Activated naive CD4-positive, alpha-beta T cell treated with anti-CD3 and anti-CD28 coated beads, Interleukin-2, amount 50 U/mL, for 72 hours (primary cell): ENCODE measurements at places on chromosomes 1 and 21.
A peak's percentile ranks its signal among the peaks of the same experiment; 100 is the strongest.

- no peak for DNase-seq
Observed at GRCh38 chr1:76147917-76148316, 73.4 kb downstream of the ST6GALNAC3 start.

GRCh38 chr1:19336543-19336942, 24.4 kb downstream of the SLC66A1 start:
- peak; percentile 74 for DNase-seq

DNA sequence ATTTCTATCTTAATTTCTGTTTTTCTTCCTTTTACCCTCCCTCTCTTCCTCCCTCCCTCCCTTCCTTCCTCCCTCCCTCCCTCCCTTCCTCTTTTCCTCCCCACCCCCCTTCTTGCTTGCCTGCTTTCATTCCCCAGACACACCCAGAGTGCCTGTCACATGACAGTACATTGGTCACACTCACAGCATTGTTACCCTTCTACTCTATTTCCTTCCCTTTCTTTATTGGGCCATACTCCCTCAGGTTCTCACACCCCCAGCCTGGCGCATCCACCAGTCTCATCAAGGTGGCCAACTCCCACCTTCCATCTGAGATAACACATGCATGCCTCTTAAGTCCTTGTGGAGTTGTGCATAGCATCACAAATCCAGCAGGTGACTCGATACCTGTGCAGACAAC, 10.9 kb downstream of the TMPRSS3 start:
- DNase-seq, result no peak

DNA sequence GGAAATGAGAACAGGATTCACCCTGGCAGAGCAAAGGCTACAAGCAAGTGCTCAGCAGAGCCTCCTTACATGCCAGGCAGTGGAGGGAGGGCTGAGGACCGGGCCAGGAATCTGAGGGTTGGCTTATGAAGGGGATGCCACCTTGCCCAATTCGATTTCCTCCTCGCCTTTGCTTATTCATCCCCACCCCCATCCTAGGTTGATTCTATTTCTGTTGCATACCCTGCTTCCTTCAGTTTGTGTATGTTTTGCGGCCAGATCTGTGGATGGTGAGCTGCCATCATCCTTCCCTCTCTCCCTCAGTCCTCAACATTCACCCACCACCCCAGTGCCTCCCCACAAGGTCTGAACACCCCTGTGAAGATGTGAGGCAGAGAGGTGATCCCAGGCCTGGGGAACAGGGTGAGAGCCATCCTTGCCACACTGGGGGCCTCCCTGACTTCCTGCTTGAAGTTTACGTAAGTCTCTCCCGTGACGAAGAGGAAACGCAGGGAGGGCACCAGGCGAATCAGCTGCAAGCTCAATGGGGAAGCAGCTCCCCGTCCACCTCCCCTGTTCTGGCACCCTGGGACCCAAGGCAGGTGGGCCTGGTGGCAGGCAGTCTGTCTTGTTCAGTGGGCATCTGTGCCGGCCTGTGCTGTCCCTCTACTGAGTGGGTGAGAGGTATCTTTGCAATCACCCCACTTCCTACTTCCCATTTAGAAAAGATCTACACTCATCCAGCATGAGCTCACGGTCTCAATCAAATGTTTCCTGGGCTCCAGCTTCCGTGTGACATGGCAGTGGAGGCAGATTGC, 50.6 kb upstream of the CNTN2 start:
- DNase-seq, result peak; percentile 11

- DNase-seq, result no peak
Observed at GRCh38 chr21:18041012-18041411, 203.6 kb upstream of the CHODL start.

- no peak for DNase-seq
Observed at GRCh38 chr1:223820971-223821370, 24.8 kb downstream of the TP53BP2 start.

DNA sequence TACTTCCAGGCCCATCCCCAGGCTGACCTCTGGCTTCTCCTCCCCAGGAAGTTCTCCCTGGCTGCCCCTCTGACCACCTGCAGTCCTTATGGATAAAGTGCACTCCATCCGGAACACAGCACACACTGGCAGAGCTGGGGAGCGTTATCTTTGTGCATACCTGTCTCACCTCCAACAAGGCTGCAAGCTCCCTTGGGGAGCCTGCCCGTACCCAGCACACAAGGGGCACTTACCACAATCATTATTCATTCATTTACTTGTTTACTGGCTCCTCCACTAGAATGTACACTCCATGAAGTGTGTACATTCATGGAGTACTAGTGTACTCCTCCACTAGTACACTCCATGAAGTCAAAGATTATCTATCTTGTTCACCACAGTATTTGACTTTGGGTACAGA, 30.3 kb downstream of the GLIS1 start:
- no peak for DNase-seq

- DNase-seq, result no peak
Observed at GRCh38 chr1:199157494-199157893, 518.7 kb downstream of the PTPRC start.

GRCh38 chr1:93594603-93594880, 87.1 kb downstream of the BCAR3 start:
- no peak for DNase-seq

DNA sequence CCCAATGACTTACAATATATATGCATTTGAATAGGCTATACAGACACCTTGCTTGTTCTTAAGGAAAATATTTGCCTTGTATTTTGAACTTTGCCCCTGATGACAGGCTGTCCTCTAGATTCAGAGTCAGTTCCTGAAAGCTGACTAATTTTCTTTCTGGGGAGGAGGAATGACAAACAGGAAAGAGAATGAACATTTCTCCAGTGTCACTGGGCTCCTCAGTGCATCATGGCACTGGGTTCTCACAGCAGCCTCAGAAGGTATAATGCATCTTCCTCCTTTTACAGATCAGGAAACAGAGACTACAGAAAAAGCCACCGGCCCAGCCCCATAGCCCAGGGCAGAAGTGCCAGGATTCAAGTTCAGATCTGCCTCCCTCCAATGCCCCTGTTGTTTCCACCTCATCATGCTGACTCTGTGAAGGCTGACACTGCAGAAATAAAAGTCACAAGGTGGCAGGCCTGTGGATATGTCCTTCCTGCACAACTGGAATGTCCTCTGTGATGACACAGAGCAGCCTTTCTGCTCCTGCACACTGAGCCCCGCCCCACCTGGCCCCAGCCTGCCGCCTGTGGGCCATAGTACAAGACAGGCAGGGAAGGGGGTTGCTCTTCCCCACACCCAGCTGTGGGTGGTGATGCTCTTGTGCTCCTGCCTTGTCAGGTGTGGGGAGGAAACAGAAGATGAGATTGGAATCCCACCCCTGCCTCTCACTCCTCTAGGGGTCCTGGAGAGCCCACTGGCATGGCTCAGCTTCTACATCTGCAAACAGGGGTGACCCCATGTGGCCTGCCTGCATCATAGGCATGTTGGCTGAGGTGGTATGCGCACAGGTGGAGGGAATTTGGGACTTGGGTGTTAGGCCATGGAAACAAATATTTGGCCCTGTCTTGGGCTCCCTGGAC, 6.4 kb downstream of the TTC22 start:
- DNase-seq, result no peak

DNA sequence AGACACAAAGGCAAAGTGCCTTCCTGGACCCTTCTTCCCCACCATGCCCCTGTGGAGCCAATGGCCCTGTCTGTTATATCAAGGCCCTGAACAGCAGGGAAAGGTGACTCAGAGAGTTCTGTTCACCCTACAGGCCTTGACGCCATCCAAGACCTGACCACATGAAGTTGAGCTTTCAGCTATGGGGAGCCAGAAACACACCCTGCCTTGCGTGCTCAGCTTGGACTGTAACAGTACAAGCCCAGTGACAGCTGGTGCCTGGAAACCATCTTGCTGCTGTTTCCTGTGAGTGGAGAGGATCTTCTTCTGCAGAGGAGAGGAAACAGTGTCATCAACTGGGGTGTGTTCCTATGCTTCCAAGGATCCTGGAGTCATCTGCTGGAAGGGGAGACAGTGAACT, 165.0 kb upstream of the IRF2BP2 start:
- no peak for DNase-seq

- DNase-seq, result no peak
Observed at GRCh38 chr21:29219165-29219770, 79.5 kb upstream of the BACH1 start.

DNA sequence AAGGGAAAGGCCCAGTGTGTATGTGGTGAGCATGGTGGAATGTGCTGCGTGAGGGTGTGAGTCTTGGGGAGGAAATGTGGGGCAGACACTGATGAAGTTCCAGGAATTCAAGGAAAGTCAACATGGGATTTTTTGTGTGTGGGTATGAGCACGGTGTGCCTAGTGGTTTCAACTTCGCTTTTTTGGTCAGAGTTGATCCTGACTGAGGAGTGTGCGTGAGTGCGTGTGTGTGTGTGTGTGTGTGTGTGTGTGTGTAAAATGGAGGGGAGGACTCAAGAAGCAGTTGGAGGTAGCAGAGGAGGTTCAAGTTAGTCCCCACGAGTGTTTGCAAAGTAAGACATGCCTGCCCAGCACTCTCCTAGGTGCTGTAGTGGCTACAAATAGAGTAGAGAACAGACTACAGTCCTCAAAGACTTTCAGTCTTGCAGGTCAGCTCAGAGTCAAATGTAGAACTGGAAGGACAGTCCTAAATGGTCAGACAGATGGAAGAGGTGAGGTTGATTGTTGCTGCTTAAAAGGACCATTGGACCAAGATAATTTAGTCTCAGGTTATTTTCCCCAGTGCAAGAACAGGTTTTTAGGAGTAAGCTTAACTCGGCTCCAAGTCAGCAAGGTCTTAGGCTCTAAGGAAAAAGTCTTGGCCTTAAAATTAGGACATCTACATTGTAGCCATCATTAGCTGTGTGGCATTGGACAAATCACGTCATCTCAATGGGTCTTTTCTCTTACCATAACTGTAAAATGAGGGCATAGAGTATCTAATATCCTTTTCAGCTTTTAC, 25.0 kb downstream of the SLAMF1 start:
- no peak for DNase-seq

- DNase-seq, result no peak
Observed at GRCh38 chr21:31599563-31599962, 59.9 kb upstream of the SOD1 start.

- DNase-seq, result no peak
Observed at GRCh38 chr1:6177681-6178380, 2.3 kb downstream of the CHD5 start.

GRCh38 chr1:51851882-51852396, 26.6 kb downstream of the NRDC start:
- no peak for DNase-seq

DNA sequence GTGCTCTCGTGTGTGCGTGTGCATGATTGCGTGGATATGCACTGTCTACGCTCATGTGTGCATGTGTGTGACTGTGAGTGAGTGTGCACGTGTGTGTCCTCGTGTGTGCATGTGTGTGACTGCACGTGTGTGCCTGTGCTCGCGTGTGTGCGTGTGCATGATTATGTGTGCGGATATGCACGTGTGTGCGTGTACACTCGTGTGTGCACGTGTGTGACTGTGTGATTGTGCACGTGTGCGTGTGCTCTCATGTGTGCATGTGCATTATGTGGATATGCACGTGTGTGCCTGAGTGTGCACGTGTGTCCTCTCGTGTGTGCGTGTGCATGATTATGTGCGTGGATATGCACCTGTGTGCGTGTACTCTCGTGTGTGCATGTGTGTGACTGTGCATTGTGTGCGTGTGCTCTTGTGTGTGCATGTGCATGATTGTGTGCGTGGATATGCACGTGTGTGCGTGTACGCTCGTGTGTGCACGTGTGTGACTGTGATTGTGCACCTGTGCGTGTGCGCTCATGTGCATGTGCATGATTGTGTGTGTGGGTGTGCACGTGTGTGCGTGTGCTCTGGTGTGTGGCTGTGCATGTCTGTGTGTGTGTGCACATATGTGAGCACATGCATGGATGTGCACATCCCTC, 2.2 kb downstream of the MMEL1 start:
- DNase-seq, result no peak

DNA sequence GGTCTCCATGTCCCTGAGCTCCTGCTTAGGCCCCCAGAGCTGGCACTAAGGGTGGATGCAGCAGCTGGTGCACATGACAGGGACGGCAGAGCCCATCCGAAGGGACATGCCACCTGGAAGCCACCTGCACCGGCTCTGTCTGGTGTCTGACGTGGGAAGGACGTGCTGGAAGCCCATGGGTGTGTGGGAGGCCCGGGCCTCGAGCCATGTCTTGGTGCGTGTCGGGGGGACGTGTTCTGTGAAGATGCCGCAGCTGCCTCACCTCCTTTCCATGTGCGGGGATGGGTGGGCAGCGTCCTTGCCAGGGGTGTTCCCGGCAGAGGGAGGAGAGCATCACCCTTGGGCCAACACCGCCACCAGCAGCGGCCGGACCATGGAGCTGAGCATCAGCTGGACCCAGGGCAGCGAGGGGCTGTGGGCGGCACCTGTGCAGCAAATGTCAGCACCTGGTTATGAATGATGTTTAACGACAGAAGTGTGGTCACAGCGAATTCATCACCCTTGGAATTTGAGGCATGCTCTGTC, 15.5 kb upstream of the POFUT2 start:
- no peak for DNase-seq

DNA sequence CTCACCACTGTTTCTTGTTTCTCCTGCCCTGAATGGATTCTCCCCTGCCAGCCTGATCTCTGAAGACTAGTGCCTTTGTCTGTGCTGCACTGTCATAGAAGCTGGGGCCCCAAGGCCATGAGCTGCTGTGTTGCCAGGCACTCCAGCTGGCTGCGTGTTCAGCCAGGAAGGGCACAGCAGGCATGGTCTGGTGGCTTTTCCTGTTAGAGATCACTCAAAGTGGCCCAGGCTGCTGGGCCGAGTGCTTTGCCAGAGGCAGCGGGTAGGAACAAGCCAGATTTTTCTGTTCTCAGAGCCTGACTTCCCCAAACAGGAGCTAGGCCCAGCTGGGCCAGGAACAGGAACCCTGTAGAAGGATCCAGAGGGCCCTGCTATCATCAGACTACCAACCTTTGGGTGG, 5.2 kb downstream of the ADPRS start:
- no peak for DNase-seq

GRCh38 chr1:19405761-19406487, 79.4 kb downstream of the CAPZB start:
- no peak for DNase-seq

GRCh38 chr1:45998020-45998617, 134.3 kb downstream of the PIK3R3 start:
- no peak for DNase-seq

- no peak for DNase-seq
Observed at GRCh38 chr1:19684677-19685076, 20.0 kb downstream of the HTR6 start.

- DNase-seq, result no peak
Observed at GRCh38 chr1:61797045-61797755, 54.9 kb downstream of the PATJ start.

DNA sequence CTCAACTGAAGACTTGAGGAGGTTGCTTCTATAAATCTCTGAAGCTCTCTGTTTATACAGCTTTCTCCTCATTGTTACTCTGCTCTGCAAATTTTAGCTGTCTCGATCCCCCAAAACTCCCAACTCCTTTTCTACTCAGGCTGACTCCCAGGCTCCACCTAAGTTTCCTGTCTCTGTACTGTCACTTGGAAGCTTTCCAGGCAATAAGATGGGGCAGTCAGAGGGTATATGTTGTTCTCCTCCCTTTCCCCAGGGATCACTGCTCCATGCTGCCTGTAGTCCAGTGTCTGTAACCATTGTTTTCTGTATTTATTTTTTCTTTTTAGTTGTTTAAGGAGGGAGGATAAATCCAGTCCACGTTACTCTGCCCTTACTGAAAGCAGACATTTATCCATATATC, 13.4 kb downstream of the TSNAX start:
- DNase-seq, result no peak
